ENCODE measurements at places on chromosomes 6 and 20. TPM values are rescaled to one million over a fixed set of nuclear protein-coding genes. Genes with fewer than 3 reads are reported as not detected.

DNA sequence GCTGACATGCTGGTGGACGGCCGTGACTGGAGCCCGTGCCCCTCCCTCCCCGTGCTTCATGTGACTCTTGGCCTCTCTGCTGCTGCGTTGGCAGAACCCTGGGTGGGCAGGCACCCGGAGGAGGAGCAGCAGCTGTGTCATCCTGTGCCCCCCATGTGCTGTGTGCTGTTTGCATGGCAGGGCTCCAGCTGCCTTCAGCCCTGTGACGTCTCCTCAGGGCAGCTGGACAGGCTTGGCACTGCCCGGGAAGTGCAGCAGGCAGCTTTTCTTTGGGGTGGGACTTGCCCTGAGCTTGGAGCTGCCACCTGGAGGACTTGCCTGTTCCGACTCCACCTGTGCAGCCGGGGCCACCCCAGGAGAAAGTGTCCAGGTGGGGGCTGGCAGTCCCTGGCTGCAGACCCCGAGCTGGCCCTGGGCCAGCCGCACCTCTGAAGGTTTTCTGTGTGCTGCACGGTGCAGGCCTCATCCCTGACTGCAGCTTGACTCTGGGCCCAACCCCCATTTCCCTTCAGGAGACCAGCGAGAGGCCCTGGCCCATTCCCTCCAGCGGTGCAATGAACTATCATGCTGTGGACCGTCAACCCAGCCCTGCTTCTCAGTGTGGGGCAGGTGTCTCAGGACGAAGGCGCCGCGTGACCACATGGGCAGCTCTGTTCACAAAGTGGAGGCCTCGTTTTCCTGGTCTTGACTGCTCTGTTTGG, 8.1 kb downstream of the NPBWR2 start:
- DNase-seq, result no peak

SGK2 gene
- 2.7 TPM for polyA plus RNA-seq

- DNase-seq, result no peak
Measured at GRCh38 chr6:4383910-4384638, 248.7 kb upstream of the ECI2 start.

DNA sequence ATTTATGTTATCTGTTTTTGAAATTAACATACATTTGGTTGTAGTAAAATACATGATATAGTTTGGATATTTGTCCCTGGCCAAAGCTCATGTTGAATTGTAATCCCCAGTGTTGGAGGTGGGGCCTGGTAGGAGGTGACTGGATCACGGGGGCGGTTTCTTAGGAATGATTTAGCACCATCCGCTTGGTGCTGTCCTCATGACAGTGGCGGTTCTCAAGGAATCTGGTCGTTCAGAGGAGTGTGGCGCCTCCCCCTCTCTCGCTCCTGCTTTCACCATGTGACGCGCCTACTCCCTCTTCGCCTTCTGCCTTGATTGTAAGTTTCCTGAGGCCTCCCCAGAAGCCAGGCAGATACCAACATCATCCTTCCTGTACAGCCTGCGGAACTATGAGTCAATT, 29.0 kb downstream of the CTCFL start:
- no peak for DNase-seq
